ENCODE measurements at places on chromosomes 5 and 9.

GRCh38 chr5:133818031-133818431, 150.4 kb downstream of the C5orf15 start:
- no peak for DNase-seq

DNA sequence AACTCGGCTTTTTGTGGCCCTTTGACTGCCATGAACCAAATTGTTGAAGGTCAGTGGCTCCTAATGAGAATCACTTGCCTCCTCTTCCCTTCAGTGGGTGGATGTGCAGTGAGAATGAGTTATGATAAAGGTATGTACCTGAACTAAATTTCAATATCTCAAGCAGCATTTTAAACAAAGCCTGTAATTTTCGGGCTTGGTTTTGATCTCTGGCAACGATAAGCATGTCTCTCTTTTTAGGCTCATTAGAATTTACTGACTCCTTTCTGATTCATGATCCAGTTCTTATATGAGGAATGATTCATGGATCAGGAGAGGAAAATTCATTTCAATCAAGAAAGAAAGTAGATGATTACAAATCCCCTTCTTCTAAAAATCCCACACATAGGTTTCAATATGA, 305.5 kb downstream of the ARRDC3 start:
- DNase-seq: no peak

DNA sequence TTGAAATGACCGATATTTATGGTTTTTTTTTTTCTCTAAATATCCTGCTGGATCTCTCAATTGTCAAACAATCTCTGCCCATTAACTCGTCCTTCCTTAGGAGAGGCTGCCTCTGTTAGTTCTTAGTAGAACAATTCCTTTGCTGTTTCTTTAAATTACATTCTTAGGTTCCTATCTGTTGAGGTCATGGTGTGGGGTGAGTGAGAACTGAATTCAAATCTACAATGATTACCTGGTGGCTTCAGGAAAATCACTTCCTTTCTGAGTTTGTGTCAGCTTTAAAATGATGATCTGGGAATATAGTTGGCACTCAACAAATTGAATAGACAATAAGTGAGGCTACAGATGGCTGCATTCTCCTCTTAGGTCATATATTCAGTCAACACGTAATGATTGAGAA, 82.1 kb upstream of the TNFSF8 start:
- no peak for DNase-seq

DNA sequence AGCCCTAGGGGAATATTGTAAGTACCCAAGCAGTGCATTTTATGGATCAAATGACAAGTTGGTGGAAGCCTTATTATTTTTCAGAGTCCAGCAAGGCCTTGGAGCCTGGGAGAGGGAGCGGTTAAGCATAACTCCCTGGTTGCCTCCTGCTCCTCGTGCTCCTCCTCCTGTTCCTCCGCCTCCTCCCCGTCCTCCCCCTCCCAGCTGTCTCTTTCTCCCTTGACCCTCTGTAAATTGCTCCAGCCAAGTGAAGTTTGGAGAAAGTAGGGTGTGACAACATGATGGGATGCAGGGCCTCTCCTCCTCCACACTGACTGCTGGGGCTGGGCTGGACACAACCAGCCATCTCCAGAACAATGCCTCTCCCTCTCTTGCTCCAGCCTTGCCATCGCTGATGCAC, 586.9 kb downstream of the CCDC171 start:
- no peak for DNase-seq

DNA sequence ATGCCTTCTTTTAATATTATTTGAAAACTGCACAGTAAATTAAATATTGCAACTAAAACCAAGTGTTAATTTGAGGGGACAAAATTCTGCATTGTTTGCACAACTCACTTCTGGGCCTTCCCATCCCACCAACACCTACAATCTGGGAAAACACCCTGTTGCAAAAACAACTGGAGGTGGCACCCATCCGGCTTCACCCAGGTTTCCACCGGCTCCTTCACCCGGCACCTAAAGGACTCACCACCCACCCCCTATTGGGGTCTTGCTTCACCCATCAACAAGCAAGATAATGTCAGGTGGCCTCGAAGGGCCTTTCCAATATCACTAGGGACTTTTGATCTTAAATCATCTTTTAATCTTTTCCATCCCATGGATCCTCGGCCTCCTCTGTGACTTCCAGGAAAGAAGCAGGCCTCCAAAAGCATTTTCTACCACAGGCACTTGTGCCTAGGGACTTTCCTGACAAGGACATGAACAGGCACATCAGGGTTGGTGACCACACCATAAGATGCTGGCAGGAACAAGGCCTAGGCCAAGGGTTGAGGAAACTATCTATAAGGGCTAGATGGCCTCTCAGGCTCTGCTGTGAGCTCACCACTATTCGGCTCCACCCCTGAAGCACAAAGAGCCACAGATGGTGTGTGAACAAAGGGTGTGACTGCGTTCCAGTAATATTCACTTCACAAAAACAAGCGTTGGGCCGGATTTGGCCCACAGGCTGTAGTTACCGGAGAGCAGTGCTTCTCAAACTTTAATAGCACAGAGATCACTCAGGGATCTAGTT, 205.1 kb downstream of the AUH start:
- DNase-seq: no peak

DNA sequence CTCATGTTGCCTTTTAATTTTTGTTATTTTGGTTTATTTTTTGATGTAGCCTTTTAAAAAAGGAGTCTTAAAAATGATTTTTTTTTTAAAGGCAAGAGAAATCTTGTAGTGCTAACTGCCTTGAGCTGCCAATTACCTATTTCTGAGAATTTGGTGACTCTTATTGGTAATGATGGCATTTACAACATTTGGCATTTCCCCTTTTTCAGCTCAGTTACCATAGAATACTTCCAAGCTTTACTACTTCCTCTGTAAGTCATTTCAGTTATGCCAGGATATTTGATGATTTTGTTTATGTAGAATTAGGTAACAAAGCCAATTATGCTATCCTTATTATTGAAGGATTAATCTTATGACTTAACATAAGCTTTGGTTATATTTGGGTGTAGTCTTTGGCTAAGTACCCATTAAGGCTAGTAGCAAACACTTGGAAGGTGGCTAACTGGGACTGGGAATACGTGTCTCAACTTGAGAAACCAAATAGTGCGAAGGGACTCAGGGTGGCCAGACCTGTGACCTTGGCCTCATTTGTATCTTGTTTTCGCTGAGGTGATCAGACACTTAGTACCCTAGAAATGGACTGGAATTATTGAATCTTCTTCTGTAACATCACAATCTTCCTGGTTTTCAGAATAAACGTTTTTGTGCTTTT, 27.7 kb downstream of the CDC37L1 start:
- no peak for DNase-seq

DNA sequence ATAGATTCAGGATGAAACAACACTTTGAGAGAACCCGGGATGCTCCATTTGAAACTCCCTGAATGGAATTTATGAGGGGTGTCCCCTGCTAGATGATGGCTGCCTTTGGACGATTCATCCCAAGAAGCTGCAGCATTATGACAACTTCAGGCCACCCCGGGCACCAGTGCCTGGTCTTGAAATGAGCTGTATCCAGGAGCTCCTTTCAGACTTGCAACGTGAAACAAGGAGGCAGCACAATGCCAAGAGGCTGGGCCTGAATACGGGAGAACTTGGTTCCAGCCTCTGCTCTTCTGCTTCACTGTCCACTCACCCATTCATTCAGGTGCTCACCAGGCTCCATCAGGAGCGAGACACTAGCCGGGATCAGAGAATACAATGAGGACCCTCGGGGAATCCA, 78.3 kb downstream of the STK10 start:
- no peak for DNase-seq

DNA sequence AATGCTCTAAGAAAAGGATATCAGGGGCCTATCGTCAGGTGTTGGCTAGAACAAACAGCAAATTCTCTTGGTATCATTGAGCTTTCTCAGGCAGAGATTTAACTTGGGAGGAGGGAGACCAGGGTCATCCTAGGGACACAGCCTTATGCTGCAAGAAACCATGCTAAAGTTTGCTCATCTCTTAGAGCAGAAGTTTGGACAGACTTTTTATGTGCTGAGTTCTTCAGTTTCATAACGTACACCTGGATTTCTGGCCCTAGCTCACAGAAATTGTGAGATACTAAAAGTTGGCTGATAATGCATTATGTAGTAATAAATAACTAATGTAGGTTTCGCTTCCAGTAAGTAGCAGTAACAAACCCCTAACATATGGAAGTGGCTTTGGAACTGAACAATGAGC, 1359.8 kb upstream of the CDH9 start:
- no peak for DNase-seq

GRCh38 chr5:167999182-167999581, 292.3 kb upstream of the WWC1 start:
- DNase-seq: no peak

GRCh38 chr5:156920042-156920860, 42.8 kb downstream of the TIMD4 start:
- DNase-seq: no peak

DNA sequence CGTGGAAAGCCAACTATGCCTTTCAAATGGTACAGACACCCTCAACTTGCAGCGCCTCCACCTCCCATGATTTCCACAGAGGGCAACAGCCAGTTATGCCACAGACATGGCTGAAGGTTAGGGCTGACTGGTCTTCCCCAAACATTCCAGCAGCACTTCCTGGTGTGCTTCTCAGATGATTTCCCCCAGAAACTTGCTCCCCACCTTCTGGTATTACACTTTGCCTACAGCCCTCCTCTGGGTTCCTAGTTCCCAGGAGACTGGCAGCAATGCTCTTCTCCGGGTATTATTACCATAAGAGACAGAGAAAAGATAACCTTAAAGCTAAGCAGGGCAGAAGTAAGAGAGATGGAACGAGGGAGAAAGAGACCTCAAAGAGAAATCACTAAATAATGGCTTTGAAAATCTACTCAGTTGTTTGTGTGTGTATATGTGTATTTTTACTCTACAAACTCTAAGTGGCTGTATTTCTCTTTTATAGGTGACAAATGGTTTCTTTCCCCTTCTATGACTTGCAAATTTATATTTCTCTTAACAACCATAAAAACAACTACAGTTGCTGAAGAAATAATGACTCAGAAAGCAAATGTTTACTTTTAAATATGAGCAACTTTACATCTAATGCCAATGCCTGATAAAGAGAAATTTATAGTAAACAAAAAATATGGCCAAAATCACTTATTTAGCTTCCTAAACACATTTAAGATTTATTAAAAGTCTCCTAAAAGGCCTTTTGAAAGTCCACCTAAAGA, 133.8 kb downstream of the PDE4D start:
- no peak for DNase-seq

DNA sequence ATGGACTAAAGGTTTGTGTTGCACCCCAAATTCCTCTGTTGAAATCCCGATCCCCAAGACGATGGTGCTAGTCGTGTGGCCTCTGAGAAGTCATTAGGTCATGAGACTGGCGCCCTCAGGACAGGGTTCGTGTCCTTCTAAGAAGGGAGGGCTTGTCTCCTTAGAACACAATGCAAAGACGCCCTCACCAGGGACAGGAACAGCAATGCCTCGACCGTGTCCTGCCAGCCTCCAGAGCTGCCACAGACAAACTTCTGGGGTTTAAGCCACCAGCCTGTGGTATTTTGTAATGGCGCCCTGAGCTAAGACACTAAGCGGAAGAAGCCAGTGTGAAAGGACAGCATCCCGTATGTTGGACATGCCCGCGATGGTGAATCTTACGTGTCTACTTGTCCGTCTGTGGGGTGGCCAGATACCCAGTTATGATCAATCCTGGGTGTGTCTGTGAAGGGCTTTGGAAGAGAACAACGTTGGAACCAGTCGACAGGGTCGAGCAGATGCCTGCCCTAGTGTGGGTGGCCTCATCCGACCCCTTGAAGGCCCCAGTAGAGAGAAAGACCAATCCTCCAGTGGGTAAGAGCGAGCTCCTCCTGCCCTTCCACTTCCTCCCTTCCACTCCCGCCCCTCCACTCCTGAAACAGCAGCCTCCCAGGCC, 279.2 kb upstream of the IRX2 start:
- no peak for DNase-seq

- no peak for DNase-seq
These were observed 141.8 kb downstream of the DOCK2 start for GRCh38 chr5:169778622-169779596.

- DNase-seq: peak; percentile 50
These were observed 950 bp downstream of the RGMB start for GRCh38 chr5:98774192-98775033.

DNA sequence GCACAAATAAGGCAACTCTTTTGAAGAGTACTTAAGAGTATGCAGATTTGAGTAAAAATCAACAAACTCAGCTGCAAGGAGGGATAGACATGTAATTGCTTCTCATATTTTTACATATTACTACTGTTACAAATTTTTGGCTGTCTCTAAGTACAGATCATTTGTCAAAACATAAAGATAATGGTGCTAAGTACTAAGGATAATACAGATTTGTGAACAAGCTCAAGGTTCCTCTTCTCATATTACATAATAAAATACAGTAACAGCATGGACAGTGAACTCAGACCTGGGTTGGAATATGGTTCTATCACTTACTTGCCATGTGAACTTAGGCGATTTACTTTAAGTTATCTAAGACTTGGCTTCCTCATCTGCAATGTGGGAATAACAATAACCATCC, 168.0 kb downstream of the AP3B1 start:
- no peak for DNase-seq

GRCh38 chr5:87347841-87348240, 64.9 kb downstream of the CCNH start:
- DNase-seq: no peak

GRCh38 chr5:14946815-14947620, 75.4 kb upstream of the ANKH start:
- no peak for DNase-seq

GRCh38 chr5:72363166-72363802, 43.1 kb downstream of the PTCD2 start:
- DNase-seq: no peak
